ENCODE measurements at places on chromosomes 4 and X.

- DNase-seq, result no peak
Observed at GRCh38 chrX:19899217-19899788, 11.9 kb upstream of the SH3KBP1 start.

DNA sequence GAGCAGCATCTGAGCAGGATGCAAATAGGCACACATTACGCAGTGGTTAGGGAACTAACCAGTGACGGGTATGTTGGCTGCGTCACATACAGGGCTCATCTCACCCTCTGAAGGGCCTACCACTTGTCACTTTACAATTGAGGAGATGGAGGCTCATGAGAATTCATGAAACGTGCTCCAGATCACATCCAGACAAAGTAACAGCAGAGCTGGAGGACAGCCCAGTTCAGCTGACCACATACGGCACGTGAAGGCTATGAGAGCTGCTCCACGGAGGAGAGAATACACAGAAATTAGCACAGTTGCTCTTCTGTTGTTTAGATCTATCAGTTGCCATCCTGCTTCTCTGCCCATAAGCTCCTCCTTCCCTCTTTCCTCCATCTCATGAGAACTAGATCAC, 78.4 kb downstream of the FAM9B start:
- no peak for DNase-seq

DNA sequence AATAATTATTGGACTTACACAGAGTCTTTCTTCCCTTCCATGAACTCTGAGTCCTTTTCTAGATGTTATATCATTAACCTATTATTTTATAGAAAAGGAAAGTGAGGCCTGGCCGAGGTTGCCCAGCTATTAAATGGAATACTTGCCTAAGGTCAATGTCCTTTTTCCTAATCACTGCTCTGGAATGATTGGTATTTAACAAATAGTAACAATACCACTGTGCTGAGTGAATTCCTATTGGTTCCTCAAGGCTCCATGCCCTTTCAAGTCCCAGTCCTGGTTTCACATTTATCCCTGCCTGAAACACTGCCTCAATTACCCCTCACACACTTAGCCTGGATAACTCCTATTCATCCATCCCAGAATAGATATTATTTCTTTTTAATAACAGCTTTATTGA, 6.2 kb downstream of the TCEAL9 start:
- no peak for DNase-seq

DNA sequence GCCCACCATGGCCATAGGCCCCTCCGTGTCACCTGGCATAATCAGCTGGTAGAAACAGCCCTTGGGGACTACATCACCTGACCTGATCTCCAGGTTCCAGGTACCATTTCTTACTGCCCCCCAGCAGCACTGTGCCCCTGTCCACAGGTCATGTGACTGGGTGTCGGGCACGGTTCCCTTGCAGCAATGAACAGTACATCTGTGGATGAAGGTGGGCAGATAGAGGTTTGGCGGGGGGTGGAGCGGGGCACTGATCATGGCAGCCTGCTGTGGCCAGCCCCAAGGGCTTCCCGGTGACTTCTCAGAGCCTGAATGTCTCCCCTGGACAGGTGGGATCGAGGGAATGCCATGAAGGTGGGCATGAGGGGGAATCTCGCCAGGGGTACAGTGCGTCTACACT, 37.8 kb downstream of the TRMT44 start:
- no peak for DNase-seq

- no peak for DNase-seq
Observed at GRCh38 chrX:38262715-38263620, 42.3 kb upstream of the SRPX start.

Data from 8988T (cell line).